ENCODE measurements at places on chromosomes 12 and 14.

- no peak for DNase-seq
Measured at GRCh38 chr14:57346741-57347140, 43.6 kb upstream of the NAA30 start.

GRCh38 chr12:132083614-132083940 is 60.5 kb downstream of the DDX51 start:
- no peak for DNase-seq

DNA sequence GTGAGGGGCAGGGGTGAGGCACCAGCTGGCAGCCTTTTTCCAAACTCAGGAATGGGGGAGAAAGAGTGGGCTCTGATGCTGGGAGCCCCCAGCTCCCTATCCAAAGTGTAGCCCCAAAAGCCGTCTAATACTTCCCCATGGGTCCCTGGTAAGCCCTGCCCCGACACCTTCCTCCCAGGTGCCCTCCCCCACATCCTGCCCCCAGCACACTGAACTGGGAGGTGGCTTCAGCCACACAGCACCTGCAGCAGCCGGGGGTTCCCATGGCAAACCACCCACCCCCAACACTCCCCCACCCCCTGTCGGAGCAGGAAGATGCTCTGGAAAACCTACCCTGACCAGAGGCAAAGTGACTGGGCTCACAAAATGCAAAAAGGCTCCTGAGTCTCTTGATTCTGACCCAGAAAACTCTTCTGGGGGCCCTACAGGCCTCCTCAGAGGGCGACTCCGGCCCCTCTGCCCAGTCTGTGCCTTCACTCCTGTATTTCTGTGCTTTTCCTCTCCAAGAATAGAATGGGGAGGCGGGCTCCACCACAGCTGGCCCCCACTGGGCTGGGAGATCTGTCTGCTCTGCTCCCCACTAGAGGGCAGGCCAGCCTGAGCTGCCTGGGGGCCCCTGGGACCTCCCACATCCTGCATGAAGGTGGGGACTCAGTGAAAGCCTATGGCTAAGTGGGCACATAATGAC is 81.6 kb downstream of the ITPK1 start:
- DNase-seq, result peak; percentile 26

DNA sequence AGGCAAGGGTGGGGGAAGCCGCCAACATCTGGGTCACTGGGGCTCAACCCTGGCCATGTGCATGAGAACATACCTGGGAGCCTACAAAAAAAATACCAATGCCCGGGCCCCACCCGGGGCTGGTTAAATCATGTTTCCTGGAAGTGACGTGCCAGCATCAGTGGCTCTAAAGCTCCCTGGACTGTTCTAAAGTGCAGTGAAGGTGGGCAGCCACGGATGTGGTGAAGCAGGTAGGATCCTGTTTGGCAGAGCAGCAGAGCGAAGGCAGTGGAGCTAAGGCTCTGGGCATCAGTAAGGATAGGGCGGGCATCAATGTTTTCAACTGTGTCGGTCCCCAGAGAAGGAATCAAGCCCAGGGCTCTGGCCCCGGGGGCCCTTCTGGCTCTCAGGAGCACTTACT is 525 bp upstream of the GPR68 start:
- DNase-seq, result no peak

GRCh38 chr12:23098517-23098916 is 473.5 kb downstream of the ETNK1 start:
- DNase-seq, result no peak

DNA sequence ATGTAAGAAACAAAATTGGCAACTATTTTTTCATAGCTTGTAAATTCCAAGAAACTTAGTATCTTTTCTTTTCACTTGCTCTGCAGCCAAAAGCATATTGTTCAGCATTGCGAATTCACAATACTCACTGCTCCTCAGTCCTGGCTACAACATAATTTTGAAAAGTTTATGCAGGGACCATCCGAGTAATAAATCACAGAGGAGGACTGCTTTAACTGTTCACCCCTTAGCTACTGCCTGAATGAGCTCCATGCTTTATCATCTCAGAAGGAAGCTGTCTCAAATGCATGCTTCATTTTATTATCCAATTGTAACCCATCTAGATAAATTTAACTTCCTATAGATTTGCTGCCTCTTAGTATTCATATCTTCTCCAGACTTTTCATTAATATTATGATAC is 827.8 kb downstream of the DIO2 start:
- no peak for DNase-seq
